ENCODE measurements at places on chromosomes 2 and 18. TPM values are rescaled to one million over a fixed set of nuclear protein-coding genes. Genes with fewer than 3 reads are reported as not detected.

BOLL gene
- polyA plus RNA-seq: not detected

ITGA6 gene
- polyA plus RNA-seq: 18.5 TPM

DIPK1C gene
- polyA plus RNA-seq: not detected

EPB41L3 gene
- polyA plus RNA-seq: 13.6 TPM

ARHGAP25 gene
- 4.0 TPM for polyA plus RNA-seq

NPPC gene
- 2.2 TPM for polyA plus RNA-seq

ANKRD30B gene
- not detected for polyA plus RNA-seq

LOXL3 gene
- 0.79 TPM for polyA plus RNA-seq

NDC80 gene
- 7.3 TPM for polyA plus RNA-seq

ARID5A gene
- polyA plus RNA-seq: 8.0 TPM

NAPG gene
- 13.2 TPM for polyA plus RNA-seq

TXNDC2 gene
- polyA plus RNA-seq: 0.06 TPM

LRRTM4 gene
- not detected for polyA plus RNA-seq

SLC11A1 gene
- 1.1 TPM for polyA plus RNA-seq

ZNF396 gene
- 0.74 TPM for polyA plus RNA-seq

TMEM37 gene
- polyA plus RNA-seq: 4.0 TPM

DPP10 gene
- polyA plus RNA-seq: 0.02 TPM

DNAH6 gene
- polyA plus RNA-seq: 0.06 TPM

LYPD1 gene
- polyA plus RNA-seq: 0.56 TPM

DBI gene
- polyA plus RNA-seq: 1,063 TPM

SCG2 gene
- polyA plus RNA-seq: 0.20 TPM

TGOLN2 gene
- polyA plus RNA-seq: 13.1 TPM

CFAP53 gene
- 0.13 TPM for polyA plus RNA-seq

SEC11C gene
- polyA plus RNA-seq: 48.4 TPM

ACOXL gene
- not detected for polyA plus RNA-seq

GPBAR1 gene
- 0.29 TPM for polyA plus RNA-seq

IL36G gene
- 6.2 TPM for polyA plus RNA-seq

SERPINB12 gene
- polyA plus RNA-seq: 1.4 TPM

SNORC gene
- 1.0 TPM for polyA plus RNA-seq

SLC30A3 gene
- polyA plus RNA-seq: 0.08 TPM

COQ10B gene
- 12.0 TPM for polyA plus RNA-seq

All from esophagus (tissue), 2 donors.